ENCODE measurements at places on chromosomes 3 and 15.

DNA sequence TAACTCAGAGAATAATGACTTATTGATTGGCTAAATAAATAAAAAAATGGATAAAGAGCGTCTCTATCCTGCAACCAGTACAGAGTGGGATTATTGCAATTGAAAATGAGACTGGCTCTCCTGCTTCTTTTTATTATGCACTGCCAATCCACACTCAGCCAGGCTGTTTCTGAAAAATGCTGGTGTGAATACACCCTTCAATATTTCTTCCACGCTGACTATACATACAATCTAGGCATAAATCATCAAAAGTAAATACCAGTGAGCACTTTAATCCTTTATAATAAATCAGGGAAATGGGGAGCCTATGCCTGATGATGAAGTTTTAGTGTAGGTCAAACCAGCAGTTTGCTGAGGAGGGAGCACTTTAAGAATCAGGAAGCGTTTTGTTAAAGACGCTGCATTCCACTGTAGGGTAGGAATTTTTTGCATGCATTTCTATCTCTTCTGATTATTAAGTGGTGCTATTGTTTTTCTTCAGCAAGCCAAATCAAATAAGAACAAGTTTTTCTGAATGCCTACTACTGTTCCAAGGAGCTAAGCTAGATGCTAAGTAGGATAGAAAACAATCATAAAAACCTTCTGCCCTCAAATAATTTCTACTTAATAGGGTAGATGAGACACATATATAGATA is 781.5 kb downstream of the TBL1XR1 start:
- no peak for DNase-seq

DNA sequence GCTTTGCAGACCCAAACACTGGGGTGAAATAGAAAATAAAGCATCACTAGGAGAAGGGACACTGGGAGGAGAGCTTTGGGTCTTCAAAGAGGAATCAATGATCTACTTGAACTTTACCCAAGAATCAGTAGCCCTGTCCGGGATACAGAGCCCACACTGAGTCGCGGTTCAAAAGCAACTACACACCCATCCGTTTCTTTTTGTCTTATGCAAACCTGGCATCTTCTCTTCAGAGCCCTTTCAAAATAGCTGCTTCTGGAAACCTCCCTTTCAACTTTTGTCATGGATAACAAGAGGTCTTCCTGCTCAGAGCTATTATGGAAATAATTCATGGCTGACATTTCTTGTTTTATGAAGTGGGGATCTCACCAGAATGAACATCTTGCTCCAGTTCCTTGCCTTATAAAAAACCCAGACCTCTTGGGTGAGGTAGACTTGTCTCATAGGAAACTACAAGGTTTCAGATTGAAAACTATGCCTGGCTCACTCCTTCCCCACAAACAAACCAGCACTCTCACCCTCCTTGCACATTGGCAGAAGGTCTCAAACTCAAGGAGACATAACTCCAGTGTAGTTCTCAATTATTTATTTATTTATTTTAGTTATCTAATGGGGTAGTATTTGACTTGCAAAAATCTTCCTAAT is 115.1 kb upstream of the ARHGEF3 start:
- no peak for DNase-seq

- no peak for DNase-seq
These were observed 75.7 kb downstream of the EFL1 start for GRCh38 chr15:82186719-82187406.

DNA sequence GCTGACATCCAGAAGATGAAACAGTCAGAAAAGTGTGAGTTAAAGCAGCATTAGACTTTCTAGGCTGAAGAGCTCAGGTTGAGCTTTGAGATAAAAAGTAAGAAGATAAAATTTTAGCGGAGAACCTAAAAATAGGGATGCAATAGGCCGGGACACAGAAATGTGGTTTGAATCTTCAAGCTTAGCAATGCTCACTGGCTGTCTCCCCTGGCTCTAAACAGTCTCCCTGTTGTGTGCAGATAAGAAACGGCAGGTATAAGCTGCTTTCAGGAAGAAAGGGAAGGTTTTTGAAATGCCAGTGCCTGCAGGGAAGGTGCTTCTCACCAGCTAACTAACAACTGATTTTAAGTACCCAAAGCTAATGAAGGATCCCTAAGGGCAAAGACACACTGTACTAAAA is 718.7 kb upstream of the SGO1 start:
- no peak for DNase-seq

DNA sequence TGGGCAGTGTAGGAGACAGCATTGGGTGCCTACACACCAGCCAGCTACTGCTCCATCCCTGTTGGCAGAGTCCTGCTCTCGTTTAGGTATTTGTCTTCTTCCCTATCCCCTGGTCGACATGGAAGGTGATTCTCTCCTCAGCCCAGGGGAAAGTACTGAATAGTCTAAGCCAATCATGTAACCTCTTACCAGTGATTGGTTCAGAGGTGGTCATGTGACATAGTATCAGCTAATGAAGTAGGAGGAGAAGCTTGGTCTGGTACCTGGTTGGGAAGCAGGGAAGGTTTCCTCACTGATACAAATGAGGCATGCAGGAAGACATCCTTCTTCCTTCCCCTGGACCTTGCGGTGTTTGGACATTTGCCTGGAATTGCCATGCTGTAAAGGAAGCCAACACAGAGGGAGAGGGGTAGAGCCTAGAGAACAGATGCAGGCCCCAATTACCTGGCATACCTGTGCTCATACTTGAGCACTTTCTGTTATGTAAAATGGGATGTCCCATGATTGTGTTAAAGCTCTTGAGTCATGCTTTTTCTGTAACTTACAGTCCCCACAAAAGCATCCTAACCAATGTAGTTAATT is 32.7 kb upstream of the RASGRP1 start:
- DNase-seq, result no peak

DNA sequence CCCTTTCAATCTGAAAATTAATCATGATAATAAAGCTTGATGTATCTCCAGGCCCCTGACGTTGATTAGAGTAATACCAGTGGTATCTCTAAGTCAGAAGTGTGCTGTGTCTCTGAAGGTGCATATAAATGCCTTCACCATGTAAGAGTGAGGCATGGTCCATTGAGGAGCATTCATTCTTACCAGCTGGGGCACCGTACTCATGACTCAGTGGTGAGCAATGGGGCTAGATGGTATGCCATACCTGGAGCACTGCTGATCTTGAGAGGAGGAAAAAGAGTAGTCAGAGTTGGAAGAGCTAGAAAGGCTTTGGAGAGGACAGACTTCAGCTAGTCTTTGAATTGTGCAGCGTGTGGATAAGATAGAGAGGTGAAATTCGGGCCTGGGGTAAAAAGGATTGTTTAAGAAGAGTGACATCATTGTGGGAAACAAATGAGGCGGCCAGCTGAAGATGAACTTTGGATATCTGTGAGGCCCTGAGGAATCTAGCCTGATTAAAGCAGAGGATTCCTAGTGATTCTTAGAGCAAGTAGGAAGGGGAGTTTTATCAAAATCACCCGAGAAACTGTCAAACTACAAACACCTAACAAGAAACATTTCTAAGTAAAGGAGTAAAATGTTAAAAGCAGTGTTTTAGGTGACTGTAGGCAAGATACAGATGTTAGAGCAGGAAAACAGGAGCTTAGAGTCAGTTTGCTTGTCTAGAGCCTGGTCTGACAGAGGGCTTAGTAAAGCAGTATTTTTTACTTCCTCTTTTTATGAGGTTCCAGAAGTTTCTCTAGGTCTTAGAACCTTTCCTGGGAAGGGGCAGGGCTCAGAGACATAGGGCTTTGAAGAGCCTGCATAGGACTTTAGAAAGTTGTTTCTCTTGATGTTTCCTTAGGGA is 13.6 kb downstream of the TMOD3 start:
- DNase-seq, result no peak

- DNase-seq, result no peak
These were observed 1101.4 kb downstream of the ROBO1 start for GRCh38 chr3:78666470-78666800.

DNA sequence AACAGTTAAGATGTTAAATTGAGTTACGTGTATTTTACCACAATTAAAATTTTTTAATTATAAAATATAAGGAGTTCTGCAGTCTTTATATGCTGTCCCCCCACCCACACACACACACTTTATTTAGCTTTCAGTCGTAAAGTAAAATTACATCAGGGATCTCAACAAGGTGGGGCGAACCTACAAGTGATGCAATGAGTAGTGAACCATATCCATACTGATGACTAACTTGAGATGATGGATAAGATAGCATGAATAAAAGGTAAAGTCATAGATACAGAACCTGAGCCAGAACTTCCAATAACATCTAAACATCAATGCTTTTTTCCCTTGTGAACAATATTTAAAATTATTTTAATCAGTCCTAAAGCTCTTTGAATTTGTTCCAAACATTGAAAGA is 77.2 kb downstream of the VPS13C start:
- no peak for DNase-seq

DNA sequence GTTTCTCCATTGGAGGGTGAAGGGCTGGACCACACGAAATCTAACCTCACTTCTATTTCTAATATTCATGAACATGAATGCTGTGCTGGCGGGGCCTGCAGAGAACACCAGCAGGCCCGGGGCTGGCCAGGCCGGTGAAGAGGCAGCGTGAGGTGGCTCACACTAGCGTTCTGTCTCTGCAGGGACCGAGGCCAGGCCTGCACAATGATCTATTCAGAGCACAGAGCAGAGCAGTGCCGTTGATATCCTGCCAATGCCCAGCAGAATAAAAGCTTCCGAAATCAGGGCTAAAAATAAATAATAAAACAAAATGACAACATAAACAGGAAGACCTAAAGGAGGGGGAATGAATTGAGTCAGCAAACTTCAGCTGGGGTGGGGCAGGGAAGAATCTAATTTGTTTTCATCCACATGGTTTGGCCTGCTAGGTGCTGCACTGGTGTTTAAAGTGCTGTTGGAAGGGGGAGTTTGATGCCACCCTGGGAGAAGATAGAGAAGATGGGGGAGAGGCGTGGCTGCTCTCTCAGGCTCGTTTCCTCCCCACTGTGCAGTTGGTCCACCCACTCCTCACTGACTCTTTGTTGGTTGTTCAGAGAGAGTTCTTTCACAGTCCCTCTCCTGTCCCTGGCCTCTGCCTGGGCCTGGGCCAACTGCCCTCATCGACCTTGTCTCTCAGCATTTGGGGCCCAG is 837.1 kb downstream of the AGBL1 start:
- DNase-seq, result no peak

GRCh38 chr15:31082771-31083369 is 18.7 kb downstream of the TRPM1 start:
- no peak for DNase-seq

DNA sequence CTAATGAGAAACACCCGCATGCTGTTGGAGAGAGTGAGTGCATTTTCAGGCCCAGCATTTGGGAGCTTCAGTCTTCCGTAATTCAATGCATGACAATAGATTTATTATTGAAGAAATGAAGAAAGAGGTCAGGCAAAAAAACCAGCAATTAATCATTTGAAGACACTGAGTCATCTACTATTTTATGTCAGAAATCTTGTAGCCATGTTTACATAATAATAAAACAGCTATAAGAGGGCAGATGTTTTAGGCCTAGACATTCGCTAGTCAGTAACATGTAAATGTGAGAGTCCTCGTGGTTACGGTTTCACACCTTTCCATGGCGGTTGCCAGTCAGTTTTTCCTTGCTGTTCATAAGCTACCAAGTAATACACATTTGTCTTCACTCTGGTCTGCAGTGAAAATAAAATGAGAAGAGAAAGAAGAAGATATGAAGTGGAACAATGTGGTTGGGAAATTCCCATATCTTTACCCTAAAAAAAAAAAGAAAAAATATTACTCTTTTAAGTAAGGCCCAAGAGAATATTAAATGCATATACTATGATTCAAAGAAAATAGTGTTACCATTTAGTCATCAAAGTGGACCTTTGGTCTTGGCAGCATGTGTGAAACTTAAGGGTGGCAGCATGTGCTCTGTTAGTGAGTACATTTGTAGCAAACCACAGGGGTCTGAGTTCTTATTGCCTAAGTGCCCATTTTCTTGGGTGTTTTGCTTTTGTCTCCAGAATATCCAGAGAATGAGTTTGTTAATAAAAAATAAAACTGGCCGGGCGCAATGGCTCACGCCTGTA is 140.5 kb upstream of the TBL1XR1 start:
- DNase-seq, result no peak

GRCh38 chr3:72214066-72214951 is 429.4 kb upstream of the PROK2 start:
- DNase-seq, result no peak

GRCh38 chr3:129485721-129486663 is 42.4 kb upstream of the RHO start:
- DNase-seq, result peak; percentile 87

GRCh38 chr3:51057121-51057520 is 328.0 kb upstream of the MANF start:
- DNase-seq, result no peak

- no peak for DNase-seq
These were observed 22.6 kb downstream of the WHAMM start for GRCh38 chr15:82831894-82832600.

DNA sequence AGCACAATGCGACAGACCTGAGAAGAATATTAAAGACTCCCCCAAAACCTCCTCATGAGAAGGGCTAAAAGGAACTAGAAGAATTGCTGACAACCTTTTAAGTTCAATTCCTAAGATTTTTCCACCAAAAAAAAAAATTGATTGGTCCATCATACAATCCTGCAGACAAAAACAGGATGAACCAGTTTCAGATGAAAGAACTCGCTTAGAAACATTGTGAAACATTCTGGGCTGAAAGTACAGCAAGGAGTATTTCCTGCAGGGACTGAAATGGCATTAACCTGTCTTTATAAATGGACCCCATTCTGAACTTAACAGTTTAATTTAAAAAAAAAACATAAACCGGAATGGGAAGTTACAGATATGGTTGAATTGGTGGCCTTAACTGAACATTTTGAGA is 96.0 kb upstream of the FAM174B start:
- DNase-seq, result no peak

DNA sequence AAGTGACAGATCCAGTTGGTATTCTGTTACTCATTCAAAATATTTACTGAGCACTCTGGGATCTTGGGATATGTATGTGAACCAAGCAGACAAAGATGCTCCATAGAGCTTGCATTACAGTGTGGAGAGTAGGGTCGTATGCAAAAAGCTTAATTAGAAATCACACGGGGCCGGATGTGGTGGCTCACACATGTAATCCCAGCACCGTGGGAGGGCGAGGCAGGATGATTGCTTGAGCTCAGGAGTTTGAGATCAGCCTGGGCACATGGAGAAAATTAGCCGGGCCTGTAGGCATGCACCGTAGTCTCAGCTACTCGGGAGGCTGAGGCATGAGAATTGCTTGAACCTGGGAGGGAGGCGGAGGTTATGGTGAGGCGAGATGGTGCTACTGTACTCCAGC is 68.7 kb upstream of the MB21D2 start:
- DNase-seq, result no peak

GRCh38 chr15:67005294-67005996 is 60.0 kb upstream of the SMAD3 start:
- DNase-seq, result no peak

GRCh38 chr3:169213956-169214355 is 449.6 kb downstream of the MECOM start:
- DNase-seq, result no peak

Measured in lower lobe of right lung (tissue), 2 donors.